Uterus (tissue), 4 donors: ENCODE measurements at places on chromosomes 12 and 14. TPM values are rescaled to one million over a fixed set of nuclear protein-coding genes. Genes with fewer than 3 reads are reported as not detected.

Gene KRT75
- total RNA-seq, result not detected

Gene FGD4
- 25.8 TPM for total RNA-seq

Gene LRRIQ1
- 0.88 TPM for total RNA-seq

Gene PRIMA1
- 2.9 TPM for total RNA-seq

Gene CMKLR1
- 9.7 TPM for total RNA-seq

Gene CLEC4A
- total RNA-seq, result not detected

Gene ABCC9
- total RNA-seq, result 47.4 TPM

Gene AKAP3
- total RNA-seq, result 1.6 TPM

Gene STAT6
- total RNA-seq, result 77.6 TPM

Gene PLEKHD1
- total RNA-seq, result 0.76 TPM

Gene TRIM9
- 2.8 TPM for total RNA-seq

Gene KRT5
- 33.7 TPM for total RNA-seq

Gene GYS2
- total RNA-seq, result not detected

Gene ITGB7
- 3.8 TPM for total RNA-seq

Gene NTS
- not detected for total RNA-seq

Gene PLA2G1B
- total RNA-seq, result not detected

Gene GLIPR1
- 74.3 TPM for total RNA-seq

Gene RASSF8
- 174 TPM for total RNA-seq

Gene AQP6
- total RNA-seq, result 0.35 TPM

Gene GLS2
- 5.9 TPM for total RNA-seq

Gene OR11H6
- total RNA-seq, result not detected

Gene RPL41
- 4,789 TPM for total RNA-seq

Gene DLGAP5
- not detected for total RNA-seq

Gene LRIG3
- total RNA-seq, result 42.0 TPM

Gene DNAAF2
- total RNA-seq, result 6.1 TPM

Gene C12orf50
- not detected for total RNA-seq

Gene SLC25A47
- total RNA-seq, result not detected

Gene BRI3BP
- 0.59 TPM for total RNA-seq

Gene PLEK2
- not detected for total RNA-seq

Gene GNG2
- total RNA-seq, result 0.77 TPM

Gene CALM1
- total RNA-seq, result 214 TPM

Gene OTX2
- not detected for total RNA-seq

Gene MYF5
- total RNA-seq, result not detected

Gene POTEM
- not detected for total RNA-seq

Gene NXPH4
- 6.3 TPM for total RNA-seq

Gene CISTR
- not detected for total RNA-seq

Gene ASCL1
- not detected for total RNA-seq

Gene SMCO3
- 2.9 TPM for total RNA-seq

Gene CD4
- total RNA-seq, result 1.0 TPM

Gene CLEC6A
- total RNA-seq, result not detected

Gene GRIP1
- 19.2 TPM for total RNA-seq

Gene OTOGL
- total RNA-seq, result 1.8 TPM
